ENCODE measurements at places on chromosomes 6 and 20.

GRCh38 chr6:69128411-69128810 lies 493.3 kb downstream of the ADGRB3 start:
- DNase-seq: no peak

GRCh38 chr6:154331750-154332149 lies 24.9 kb downstream of the IPCEF1 start:
- no peak for DNase-seq

- no peak for DNase-seq
These were observed 37.3 kb upstream of the MLN start for GRCh38 chr6:33841070-33841469.

GRCh38 chr20:63844511-63844991 lies 13.5 kb upstream of the ZBTB46 start:
- DNase-seq: no peak

- no peak for DNase-seq
These were observed 21.3 kb downstream of the CD40 start for GRCh38 chr20:46139266-46139889.

- no peak for DNase-seq
These were observed 85.4 kb downstream of the KLHL32 start for GRCh38 chr6:97009781-97010492.

GRCh38 chr20:25447671-25448070 lies 40.2 kb downstream of the GINS1 start:
- no peak for DNase-seq

DNA sequence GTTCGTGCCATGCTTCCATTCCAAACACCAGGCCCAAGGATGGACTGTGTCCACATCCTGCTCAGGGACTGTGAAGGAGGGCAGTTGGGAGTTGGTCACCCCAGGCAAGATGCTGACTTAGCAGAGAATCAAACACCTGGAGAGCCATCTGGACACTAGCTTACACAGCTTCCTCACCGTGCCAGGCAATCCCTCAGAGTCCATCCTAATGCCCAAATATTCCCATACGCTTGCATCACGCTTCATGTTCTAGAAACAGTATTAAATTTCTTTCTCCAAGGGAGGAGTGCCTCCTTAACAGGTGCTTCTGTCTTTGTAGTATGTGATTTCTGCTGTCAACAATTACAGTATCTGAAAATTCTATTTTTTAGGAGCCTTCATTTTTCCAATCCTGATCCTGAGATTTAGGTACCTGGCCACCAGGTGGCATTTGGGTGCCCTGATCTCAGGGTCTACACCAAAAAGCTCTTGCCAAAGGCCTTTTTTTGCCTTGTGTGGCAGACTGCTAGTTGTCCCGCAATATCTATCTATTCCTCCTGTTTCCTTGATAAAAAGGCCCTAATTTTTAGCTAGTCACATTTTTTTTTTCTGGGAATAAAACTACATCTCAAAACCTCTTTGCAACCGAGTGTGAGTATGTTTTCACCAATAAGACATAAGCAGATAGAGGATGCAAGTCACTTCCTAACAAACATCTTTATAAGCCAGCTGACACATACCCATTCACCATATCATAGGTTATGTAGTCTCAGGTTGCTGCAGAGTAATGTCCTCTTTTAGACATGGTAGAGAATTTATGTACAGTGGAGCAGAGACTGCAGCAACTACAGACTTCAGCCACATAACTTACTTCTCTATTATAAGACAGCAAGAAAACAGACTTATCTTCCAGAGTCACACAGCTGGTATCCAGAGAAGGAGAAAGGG lies 85.0 kb downstream of the PREP start:
- no peak for DNase-seq

DNA sequence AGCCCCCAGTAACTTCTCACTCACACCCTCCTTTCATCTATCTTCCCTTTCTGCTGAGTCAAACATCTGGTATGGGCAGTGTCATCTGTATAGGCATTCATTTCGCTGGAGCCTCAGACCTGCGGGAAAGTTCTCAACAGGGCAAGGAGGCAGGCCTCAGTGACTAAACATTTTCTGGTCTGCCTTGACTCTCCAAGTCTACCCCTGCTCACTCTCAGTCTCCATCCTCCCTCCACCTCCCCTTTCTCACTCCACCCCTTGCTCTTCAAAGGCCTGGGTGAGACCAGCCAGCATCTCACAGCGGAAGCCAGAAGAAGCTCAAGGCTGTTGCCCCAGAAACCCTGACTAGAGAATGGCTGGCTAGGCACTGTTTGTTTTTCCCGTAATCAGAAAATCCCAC lies 105.0 kb upstream of the BEND6 start:
- DNase-seq: no peak
